ENCODE measurements at places on chromosomes 13 and 19.

- DNase-seq: no peak
Measured at GRCh38 chr13:108102771-108103170, 112.6 kb downstream of the LIG4 start.

DNA sequence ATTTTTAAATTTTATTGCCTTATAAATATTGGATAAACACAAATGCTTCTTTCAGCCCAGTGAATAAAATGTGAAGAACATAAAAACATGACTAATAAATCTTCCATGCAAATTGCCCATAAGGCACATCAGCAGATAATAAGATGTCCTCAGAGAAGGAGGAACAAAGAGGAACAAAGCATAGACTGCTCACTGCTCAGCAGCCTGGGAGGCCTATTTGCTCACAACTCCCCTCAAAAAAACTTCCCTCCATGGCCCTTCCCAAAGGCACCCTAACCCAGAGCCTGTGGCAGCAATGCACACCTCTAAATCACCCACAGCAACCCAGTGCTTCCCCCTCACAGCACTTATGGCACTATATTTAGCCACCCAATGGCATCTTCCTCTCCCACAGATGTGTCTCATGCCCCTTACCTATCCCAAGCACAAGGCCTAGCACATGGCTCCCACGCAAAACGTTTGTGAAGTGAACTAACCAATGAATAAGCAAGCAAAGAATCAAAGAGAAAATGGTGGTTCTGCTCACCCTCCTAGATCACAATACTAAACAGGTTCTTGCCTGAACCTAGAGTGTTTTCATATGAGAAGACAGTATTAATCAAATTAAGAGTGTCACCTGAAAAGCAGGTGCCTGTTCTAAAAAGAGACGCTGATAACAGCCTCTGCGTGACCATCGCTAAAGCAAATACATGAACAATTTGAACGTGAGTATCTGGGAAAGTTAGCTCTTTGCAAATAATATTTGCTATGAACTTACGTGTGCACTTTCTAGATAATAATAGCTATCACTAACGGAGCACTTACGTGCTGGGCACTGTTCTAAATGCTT, 96.9 kb downstream of the TBC1D4 start:
- no peak for DNase-seq

DNA sequence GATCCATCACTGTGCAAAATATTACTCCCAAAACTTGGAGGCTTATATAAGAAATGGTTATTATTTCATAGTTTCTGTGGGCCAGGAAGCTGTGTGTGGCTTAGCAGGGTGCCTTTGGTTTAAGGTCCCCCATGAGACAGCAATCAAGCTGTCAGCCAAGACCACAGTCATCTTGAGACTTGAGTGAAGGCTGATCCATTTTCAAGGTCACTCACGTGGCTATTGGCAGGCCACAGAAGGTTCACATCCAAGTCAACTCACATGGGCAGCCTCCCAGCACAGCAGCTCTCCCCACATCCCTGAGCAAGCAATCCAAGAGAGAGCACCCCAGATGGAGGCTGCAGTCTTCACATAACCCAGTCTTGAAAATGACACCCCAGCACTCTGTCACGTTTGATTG, 537.4 kb downstream of the MYO16 start:
- no peak for DNase-seq

- DNase-seq: no peak
Measured at GRCh38 chr19:6531956-6532243, 1.1 kb downstream of the TNFSF9 start.

DNA sequence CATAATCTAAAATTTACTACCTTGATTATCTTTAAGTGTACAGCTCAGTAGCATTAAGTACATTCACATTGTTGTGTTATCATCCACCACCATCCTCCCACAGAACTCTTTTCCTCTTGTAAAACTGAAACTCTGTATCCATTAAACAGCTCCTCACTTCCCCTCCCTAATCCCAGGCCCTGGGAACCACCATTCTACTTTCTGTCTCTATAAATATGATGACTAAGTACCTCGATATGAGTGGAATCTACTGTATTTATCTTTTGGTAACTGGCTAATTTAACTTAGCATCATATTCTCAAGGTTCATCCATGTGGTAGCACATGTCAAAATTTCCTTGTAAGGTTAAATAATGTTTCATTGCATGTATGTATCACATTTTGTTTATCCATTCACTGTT, 49.0 kb upstream of the POMP start:
- no peak for DNase-seq

- no peak for DNase-seq
Measured at GRCh38 chr19:50334741-50335421, 5.7 kb upstream of the KCNC3 start.

- DNase-seq: no peak
Measured at GRCh38 chr13:46593398-46593797, 40.4 kb downstream of the LRCH1 start.

DNA sequence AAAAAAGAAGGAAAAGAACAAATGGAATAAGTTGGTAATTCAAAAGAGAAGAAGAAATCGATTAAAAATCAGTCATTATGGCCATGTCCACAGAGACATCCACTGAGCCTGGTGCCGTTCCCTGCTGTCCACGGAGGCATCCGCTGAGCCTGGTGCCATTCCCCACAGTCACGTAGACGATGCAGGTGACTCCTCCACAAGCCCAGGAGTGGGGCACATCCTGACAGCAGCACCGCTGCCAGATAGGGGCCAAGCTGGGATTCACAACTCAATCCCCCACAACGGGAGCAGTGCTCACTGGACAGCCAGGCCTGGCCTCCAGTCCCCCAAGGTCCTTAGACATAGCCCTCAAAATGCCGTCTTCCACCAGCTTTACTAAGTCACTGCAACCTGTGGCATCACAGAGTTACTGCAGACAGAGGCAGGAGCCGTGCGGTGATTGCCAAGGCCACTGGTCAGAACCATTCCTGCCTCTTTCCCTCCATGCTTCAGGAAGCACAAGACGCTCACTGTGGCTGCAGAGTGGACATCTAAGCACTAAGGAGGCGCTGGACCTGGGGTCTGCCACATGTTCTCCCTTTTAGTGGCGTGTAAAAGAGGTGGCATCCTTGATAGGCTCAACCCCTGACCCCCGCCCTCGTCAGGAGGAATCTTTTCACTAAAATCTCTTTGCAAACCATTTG, 131.5 kb upstream of the SPACA7 start:
- DNase-seq: no peak

- no peak for DNase-seq
Measured at GRCh38 chr19:1470305-1471009, 8.6 kb downstream of the C19orf25 start.

- no peak for DNase-seq
Measured at GRCh38 chr13:33479105-33479504, 193.6 kb upstream of the STARD13 start.

DNA sequence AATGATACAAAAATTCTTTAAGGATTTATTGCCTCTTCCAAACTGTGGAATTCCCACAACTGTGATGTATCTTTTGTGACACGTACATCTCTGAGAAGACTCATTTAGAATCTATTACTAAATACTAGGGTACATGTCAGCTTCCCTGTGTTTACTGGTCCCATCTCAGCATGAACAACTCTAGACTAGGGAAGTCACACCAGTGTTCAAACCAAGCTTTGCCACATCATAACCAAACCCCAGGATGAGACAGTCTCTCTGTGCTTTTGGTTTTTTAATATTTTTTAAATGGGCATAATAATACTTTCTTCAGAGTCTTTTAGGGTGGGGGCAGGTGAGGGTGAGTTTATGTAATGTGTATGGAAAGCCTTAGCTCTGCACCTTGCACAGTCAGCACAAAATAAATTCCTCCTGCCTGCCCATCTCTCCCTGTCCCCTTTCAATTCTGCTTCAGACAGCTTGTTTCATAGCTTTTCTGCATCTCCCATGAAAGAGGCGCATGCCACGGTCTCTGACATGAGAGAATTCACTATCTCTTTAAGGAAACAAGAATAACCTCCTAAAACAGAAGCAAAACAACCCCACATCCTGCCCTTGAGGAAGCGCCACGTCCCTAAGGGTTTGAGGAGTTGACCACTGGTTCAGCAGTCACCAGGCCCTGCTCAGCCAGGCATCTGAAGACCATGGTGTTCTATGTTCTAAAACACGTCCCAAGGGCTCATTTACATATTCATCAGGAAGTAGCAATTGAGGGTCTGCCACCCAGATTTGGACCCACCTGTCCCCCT, 174.5 kb downstream of the USP12 start:
- no peak for DNase-seq

DNA sequence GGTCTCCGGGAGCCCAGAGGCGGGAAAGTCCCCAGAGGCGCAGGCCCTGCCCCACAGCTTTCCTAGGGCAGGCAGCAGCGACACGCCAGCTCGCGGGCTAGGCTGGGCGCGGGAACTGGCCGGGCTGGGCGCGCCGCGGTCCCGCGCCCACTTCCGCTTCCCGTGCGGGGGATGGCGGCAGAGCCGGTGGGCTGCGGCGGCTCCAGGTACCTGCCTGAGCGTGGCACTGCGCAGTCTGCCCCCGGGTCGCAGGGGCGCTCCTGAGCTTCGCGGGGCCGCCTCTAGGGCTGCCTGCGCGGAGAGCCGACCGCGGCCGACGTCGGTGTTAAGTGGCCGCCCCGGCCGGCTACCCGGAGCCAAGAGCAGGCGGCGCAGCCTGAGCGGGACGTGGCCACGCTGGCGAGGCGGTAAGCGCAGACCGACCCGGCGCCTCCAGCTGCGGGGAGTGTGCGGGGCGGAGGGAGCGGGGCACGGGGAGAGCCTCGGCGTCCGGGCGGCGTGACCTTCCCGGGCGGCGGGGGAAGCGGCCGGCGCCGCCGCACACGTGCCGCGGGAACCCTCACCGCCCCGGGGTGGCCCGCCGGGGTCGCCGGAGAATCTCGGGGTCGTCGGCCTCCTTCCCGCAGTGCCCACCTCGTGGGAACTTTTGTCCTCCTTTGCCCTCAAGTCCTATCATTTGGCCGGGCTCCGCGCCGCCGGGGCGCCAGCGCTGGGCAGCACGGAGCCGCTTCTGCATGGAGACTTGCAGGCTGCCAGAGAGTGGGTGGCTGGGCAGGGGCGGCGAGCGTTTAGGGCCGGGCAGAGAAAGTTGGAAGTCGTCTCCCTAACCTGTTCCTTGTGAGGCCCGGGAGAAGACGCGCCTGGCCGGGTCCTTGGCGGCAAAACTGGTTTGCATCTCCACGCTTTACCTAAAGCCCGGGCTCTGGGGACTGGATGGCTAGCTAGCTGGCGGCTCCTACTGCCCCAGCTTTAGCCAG, 31.4 kb upstream of the MPHOSPH8 start:
- DNase-seq: no peak

DNA sequence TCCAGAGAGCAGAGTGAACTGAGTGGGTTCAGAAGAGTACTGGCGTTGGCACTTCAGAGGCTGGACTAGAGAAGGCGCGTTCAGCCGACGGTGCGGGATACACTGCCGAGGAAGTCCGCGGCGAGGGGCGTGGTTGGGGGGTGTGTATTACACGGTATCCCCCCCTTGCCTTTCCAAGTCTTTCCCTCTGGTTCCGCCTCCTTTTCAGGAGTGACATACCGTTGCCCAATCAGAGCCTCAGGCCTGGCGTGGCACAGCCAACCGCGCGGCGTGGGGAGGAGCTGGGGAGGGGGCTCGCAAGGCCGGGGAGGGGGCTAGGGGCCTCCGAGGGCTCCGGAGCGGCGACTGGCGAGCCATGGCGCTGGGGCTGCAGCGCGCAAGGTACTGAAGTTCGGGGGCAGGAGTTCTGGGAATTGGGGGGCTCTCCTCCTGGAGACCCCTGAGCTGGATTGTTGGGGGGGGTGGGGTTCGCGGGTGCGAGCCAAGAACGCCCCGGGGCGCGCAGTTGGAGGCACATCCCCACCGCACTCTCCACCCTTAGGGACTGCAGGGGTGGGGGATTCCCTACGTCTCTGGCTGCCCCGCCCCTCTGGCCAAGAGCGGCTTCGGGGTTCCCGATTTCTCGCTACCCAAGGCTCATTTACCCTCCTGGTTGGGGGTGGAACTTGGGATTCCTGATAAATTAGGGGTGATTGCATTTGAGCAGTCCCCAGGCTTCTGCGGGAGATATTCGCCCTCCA, at the start of gene HIF3A:
Gene HIF3A (plus strand): TSS at position 321 of the 740 bp plus-strand sequence. CDS start 35 bp downstream, at position 356.
- DNase-seq: no peak

GRCh38 chr13:79459906-79460305, 21.0 kb upstream of the NDFIP2 start:
- no peak for DNase-seq

- no peak for DNase-seq
Measured at GRCh38 chr13:19587635-19588300, 26.4 kb upstream of the TPTE2 start.

GRCh38 chr13:30998136-30999088, 66.0 kb downstream of the TEX26 start:
- DNase-seq: no peak

DNA sequence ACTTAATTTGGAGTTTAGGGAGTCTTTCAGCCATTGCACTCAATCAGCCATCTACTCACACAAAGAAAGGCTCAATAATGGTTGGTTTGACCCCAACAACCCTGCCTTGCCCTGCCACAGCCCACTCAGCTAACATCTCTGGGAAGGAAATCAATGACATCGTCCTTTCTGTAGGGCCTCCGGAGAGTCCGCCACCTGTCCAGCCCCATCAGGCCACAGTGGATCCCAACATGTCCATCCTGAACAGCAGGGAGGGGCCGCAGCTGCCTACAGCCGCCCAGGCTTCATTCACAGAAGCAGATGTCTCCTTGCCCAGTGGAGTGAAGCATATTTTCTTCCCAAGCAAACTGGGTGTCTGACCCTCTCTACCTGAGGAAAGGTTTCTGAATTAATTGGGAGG, 4.2 kb upstream of the CDX2 start:
- no peak for DNase-seq

DNA sequence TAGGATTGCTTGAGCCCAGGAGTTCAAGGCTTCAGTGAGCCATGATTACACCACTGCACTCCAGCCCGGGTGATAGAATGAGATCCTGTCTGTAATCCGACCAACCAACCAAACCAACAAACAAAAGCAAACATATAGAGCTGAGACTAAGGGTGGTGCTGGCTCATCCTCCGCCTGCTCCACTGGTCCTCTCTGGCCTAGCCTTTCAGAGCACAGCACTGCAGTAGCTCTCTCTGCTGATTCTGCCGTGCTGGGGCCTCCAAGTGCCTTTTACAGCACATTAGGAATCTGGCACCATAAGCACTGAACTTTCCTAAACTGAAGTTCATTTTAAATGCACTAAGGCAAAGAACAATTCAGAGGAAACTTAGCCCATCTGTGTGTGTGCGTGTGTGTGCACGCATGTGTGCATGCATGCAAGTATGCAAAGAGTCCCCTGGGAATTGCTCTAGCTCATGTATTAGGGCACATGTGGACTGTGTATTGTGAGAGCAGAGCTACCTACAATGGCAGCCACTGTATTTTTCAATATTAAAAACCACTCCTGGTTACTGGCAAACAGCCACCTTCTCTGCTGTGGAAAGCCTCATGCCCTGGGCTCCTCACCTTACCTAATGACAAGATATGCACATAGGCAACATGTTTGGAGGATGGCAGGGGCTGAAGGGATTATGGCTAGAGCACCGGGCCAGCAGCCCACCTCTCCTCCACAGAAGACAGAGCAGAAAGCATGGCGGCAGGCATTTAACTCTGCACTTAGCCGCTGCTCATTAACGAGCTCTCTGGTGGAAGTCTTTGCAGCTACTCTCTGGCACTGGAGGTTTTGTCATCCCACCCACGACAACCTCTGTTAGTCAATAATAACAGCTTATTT, 223.1 kb upstream of the TSHZ3 start:
- no peak for DNase-seq

DNA sequence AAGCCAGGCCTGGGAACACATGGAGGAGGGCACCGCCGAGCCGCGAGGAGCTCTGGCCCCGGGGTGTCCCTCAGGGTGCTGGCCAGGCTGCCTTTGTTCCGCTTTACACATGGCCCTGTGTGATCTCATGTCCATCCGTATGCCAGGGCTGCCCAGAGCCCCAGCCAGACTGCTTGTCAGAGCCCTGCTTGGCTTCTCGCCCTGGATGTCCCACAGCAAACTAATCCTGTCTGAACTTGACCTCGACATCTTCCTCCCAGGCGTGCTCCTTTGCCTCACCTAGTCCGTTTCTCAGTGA, 14.3 kb downstream of the BCKDHA start:
- DNase-seq: no peak
